T47D (cell line): ENCODE measurements at places on chromosomes 4 and X.

GRCh38 chr4:169366821-169367220, 96.1 kb upstream of the SH3RF1 start:
- DNase-seq = no peak

GRCh38 chrX:139191746-139192385, 338.7 kb upstream of the F9 start:
- no peak for DNase-seq

- DNase-seq = peak; percentile 17
These were observed 2.0 kb upstream of the STAG2 start for GRCh38 chrX:123959281-123960063.

DNA sequence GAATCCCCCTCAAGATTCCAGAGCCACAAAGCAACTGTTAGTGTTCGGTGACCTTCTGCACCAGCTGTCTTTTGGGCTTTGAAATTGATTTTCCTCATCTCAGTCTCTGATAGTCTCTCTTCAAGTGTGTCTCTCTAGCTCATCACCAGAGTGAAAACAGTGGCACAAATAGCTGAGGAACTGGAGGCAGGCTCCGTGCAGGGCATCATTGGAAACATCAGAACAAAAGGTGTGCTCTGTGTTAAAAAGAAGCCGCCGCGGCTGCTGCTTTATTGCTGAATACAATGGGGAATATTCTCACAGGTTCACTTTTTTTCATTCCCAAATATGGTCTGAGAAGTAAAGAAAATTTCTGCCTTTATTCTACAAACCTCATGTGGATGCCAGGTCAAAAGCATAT, 297.5 kb downstream of the DCTD start:
- no peak for DNase-seq

- no peak for DNase-seq
These were observed 50.1 kb downstream of the CENPVL3 start for GRCh38 chrX:51568586-51568985.

GRCh38 chrX:68929332-68930150, 100.7 kb downstream of the EFNB1 start:
- DNase-seq = no peak

DNA sequence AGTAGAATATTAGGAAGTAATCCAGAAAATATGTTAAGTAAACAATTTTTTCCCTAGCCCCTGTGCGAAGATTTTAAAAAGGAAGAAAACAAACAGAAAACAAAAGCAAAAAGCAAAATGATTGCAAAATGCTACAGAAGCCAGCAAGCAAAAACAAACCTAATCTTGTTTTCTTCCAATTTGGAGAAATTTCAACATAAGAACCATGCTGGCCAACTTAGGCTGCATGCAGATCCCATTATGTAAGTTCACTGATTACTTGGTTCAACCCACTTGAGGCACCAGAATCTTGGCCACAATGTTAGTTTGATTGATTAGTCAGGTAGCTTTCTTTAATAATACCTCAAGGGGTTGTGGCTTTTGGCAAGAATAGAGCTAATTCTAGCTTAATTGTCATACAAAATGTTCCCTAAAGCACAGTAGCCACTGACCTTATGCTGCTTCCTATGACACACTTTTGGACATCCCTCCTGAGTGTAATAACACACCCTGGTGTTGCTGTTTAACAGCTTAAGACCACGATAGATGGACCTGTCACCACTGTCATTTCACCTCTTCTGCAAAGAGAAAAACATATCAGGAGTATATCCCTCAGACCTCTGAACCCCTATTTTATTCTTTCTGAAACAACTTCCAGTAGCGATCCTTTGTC, 2342.1 kb downstream of the PCDH7 start:
- no peak for DNase-seq

DNA sequence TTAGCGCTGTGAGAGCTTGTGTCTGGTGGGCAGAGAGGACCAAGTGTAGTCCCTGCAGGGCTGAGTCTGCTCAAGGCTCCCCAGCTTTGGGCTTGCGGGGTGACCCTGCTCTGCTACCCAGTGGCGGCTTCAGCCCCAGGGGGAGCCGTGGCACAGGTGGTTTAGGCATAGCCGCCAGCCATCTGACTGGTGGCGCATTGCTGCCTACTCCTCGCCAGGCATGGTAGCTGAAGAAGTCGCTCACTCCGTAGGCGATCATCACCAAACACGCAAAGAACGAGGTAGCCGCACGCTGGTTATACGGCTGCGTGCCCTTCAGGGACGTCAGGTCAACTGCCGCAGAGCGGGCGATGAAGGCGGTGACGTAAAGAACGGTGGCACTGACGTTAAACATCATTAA, 180.7 kb upstream of the DIPK2B start:
- no peak for DNase-seq

DNA sequence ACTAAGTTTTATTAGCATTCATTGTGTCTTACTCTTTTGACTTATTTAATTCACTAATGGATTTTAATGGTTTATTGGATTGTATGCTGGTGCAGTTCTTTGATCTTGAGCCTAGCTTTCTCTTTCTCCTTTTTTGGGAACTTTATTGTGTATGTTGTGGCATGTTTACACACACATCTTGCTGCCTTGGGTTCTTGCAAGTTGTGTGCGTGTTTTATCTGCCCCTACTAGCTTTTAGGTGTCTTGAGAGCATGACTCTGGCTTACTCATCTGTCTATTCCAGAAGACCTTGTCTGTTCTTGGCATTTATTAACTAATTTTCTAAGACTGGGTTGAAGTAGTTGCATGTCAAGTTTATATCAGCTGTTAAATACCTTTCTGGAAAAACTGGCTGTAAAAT, 2.7 kb downstream of the TMEM165 start:
- no peak for DNase-seq

- DNase-seq = no peak
These were observed 32.7 kb upstream of the DAPP1 start for GRCh38 chr4:99783940-99784339.

GRCh38 chr4:47913330-47913729, 1.1 kb downstream of the NFXL1 start:
- no peak for DNase-seq

- DNase-seq = no peak
These were observed 1157.9 kb upstream of the ADGRL3 start for GRCh38 chr4:60042231-60042652.

DNA sequence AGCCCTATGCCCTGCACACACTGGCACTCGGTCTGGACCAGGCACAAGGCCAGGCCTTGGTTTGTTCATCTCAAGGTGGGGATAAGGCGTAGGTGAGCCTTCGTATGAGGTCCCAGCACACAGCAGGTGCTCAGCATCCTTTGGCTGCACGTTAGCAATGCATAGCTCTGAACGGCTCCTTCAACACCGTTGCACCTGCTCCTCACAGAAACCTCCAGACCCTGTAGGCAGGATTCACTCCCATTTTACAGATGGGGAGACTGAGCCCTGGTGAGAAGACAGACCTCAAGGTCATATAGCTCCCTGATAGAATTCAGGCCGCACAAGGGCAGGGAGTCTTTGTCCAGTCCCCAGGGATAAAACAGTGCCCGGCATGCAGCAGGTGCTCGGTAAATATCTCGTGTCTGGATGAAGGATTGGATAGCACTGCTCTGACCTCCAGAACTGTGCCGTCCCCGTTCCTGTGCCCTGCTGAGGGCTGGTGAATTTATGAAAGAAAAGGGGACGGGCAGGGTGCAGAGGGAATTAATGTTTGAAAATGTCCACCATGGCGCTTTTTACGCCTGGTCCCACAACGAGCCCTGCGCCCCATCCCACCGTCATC, 2.4 kb downstream of the PPP2R2C start:
- DNase-seq = no peak

DNA sequence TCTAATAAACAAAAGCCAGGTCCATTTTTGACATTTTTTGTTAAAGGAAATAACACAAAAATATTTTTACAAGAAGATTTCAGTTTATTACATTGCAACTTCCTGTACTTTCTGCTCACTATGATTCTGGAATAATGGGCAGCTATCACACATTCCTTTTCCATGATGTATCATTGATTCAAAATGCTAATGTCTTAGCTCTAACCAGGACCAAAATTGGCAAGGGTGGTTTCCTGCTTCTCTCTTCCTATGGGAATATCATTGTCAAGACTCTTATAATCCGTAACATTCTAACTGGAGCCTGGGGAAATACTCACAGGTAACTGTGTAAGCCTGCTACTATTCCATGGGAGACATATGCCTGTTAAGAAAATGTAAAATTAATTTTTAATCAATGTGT, 218.6 kb downstream of the DCAF12L2 start:
- no peak for DNase-seq

GRCh38 chr4:83252782-83253405, 31.7 kb downstream of the COQ2 start:
- DNase-seq = peak; percentile 70

- no peak for DNase-seq
These were observed 671.6 kb downstream of the GRXCR1 start for GRCh38 chr4:43564107-43564506.

GRCh38 chrX:33204889-33205288, 6.5 kb downstream of the DMD start:
- no peak for DNase-seq

- no peak for DNase-seq
These were observed 29.7 kb downstream of the SYNPO2 start for GRCh38 chr4:118918388-118918787.

GRCh38 chrX:9538544-9539045, 73.7 kb downstream of the TBL1X start:
- no peak for DNase-seq

DNA sequence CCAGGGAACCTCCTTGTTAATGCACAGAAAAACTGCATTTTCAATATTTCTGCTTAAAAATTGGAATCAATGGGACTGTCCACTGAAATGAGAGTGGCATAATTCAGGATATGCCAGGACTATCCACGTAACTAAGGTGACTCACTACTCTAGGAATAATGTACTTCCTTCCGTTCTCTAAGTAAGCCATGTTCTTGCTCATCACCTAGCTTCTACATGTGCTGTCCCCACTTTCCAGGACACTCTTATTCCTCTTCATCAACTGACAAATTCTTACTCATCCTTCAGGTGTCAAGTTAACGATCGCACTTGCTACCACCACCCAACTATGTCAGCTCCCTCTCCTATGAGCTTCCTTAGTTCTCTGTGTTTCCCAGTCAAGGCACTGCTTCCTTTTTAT, 342.8 kb upstream of the F9 start:
- no peak for DNase-seq

DNA sequence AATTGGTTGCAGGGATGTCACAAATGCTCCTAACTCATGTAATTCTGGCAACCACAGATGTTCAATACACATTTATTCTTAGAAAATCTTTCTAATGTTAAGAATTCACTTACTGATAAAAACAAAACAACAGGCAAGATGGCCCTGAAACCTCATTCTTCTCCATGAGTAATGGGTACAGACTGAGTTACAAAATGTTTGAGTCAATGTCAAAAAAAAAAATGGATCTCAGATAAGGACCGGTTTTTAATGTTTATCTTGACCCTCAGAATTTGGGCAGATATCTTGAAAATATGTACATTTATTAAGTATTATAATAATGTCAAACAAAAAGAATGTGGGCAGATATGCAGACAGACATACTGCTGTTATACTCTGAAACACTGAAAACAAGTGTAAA, 1.8 kb upstream of the SULT1E1 start:
- no peak for DNase-seq

- DNase-seq = no peak
These were observed 6.0 kb downstream of the PDZD4 start for GRCh38 chrX:153824348-153824747.

GRCh38 chr4:165380805-165381204, 2.0 kb downstream of the CPE start:
- no peak for DNase-seq

DNA sequence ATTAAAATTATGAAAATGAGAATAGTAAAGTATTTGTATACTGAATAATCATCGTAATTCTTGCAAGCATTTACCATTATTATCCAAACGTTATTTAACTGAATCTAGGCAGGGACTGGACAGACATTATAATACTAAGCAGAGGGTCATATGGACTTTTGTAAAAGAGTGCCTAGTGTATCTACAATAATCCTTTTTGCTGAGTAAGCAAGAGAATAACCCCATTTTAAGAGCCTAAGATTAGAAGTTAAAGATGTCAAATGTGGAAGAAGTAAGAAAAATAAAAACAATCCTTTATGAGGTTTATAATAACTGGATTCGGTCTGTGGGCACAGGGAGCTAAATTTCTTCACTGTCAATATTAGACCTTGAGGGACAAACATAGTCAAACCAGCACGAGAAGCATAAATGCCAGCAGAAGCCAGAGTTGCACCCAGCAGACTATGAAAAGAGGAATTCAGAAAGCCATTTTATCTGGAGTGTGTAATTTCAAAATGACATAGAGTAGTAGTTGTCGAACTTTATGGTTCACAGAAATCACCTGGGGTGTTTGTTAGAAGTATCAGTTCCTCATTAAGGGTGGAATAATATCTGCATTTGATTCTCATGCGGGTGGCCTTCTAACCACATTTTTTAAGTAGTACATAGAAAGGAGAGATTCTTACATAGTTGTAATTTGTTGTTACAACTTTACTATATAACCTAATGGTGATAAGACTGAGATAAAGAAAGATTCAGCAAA, 39.7 kb upstream of the DCLK2 start:
- no peak for DNase-seq

GRCh38 chrX:34810364-34810763, 132.2 kb upstream of the FAM47B start:
- no peak for DNase-seq

- no peak for DNase-seq
These were observed 60.5 kb upstream of the SLC25A4 start for GRCh38 chr4:185082561-185082960.

DNA sequence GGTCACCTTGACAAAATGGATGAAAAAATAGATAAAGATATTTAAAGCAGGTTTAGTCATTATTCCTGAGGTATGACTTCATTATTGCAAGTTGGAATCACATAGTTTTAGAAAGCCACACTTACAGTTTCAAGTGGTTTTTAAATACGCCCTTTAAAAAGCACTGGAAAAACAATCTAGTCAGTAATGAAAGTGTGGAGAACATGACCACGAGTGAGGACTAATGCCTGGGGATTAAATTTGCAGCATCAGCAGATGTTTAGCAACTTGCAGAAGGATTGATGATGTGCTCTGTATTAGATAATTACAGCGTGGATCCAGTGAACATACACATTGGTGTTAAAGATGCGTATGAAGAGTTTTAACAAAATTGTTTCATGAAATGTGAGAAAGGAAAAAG, 5.9 kb downstream of the SPARCL1 start:
- no peak for DNase-seq

DNA sequence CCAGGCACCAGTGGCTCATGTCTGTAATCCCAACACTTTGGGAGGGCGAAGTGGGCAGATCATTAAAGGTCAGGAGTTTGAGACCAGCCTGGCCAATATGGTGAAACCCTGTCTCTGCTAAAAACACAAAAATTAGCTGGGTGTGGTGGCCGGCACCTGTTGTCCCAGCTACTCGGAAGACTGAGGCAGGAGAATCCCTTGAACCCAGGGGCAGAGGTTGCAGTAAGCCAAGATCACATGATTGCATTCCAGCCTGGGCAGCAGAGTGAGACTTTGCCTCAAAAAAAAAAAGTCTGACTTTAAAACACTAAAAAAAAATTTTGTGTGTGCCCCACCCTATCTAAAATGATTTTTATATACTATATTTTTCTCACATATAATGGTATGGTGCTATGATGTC, 26.2 kb upstream of the TMEM192 start:
- DNase-seq = no peak

GRCh38 chr4:142815834-142816233, 30.3 kb downstream of the INPP4B start:
- no peak for DNase-seq

GRCh38 chrX:95218976-95219375, 1465.7 kb upstream of the DIAPH2 start:
- DNase-seq = no peak

- DNase-seq = peak; percentile 36
These were observed 994 bp downstream of the GALNT7 start for GRCh38 chr4:173169428-173170181.
